Left hindlimb (tissue), 1 donor: ENCODE measurements at places on chromosomes 3 and 15.

DNA sequence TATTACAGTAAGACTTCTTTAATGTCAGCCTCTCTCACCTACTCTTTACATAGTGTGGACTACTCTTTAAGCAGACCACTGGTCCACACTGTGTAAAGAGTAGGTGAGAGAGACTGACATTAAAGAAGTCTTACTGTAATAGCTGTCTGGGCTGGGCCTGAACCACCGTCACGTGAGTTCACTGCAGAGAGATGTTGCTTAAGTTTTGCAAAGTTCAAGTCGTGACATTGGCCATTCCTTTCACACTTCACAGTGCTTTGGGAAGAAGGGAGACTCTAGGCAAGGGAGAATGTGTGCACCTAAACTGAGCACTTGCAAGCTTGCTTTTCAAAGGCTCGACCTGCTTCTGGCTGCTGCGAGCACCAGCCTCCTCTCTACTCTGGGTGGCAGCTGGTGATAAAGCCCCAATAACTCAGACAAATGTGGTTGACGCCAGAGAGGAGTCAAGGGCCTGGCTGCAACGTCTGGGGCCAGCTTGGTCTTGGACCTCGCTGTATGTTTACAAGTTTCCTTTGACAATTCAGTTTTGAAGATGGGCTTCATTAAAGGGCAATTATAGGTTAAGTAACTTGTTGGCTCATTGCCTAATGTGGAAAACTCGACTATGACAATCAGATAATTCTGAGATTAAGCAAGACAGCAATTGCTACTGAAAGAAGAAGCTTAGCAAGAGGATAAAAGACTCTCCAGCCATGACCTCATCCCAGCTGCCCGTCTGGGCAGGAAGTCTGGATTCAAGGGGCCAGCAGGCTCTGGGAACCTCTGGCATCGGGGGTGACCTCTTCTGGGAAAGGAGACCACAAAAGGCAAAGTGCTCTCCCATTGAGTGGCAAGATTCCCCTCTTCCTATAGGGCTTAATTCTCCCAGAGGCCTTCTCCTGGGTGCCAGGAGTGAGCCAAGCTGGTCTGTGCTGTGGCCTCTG lies 242.1 kb upstream of the TLE3 start:
- DNase-seq, result no peak

- DNase-seq, result no peak
These were observed 129.8 kb downstream of the SLC25A26 start for GRCh38 chr3:66350601-66351000.

DNA sequence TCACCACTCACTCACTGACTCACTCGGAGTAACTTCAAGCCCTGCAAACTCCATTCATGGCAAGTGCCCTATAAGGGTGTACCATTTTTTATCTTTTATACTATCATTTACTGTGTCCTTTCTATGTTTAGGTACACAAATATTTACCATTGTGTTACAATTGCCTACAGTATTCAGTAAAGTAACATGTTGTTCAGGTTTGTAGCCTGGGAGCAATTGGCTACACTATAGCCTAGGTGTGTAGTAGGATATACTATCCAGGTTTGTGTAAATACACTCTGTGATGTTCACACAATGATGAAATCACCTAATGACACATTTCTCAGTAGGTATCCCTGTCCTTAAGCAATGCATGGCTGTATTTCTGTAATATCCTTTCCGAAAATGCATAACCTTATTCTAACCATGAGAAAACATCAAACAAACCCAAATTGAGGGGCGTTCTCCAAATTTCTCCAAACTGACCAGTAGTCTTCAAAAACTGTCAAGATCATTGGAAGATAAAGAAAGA lies 17.9 kb upstream of the CNOT10 start:
- no peak for DNase-seq

GRCh38 chr3:128447561-128448013 lies 19.1 kb downstream of the DNAJB8 start:
- DNase-seq, result no peak

- no peak for DNase-seq
These were observed 357.1 kb upstream of the CFAP20DC start for GRCh38 chr3:59406943-59407342.

DNA sequence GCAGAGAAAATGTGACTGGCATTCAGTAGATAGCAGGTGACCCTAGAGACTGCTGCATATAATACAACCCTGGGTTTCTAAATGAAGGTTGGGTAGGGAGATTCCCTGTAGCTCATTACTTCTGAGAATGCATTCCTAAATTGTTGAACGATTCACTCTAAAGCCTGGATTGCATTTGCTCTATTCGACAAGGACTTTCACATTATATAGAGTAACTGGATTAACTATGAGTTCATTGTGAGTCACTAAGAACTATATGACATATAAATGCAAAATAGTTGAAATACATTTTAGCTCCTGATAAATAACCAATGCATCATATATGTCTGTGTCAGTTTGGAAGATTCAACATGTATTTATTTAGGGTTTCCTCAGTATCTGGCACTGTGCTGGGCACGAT lies 294.7 kb upstream of the CCDC54 start:
- DNase-seq, result no peak

DNA sequence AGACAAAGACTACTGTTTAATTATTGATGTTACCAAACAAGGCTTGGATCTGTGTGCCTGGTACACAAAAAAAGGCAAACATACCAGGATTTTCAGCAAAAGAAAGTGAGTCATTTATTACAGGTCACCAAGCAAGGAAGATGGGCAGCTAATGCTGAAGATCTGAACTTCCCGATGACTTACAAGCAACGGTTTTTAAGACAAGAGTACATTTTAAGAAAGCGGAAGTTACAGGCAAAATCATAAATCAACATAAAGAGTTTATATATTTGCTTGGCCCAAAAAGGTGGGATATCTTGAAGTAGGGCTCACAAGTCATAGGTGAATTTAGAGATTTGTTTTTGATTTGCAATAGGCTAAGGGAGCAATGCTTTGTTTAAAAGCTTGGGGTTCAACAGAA lies 125.4 kb upstream of the SPATA16 start:
- DNase-seq, result no peak

- peak; percentile 96 for DNase-seq
These were observed at the start of gene CEP70 for GRCh38 chr3:138594150-138594934. Gene CEP70 (minus strand): TSS chr3:138594260. CDS start chr3:138572927, 21,333 bp downstream.

GRCh38 chr3:15307580-15307979 lies 24.8 kb downstream of the SH3BP5 start:
- peak; percentile 5 for DNase-seq
